ENCODE measurements at places on chromosomes 3 and 15.

DNA sequence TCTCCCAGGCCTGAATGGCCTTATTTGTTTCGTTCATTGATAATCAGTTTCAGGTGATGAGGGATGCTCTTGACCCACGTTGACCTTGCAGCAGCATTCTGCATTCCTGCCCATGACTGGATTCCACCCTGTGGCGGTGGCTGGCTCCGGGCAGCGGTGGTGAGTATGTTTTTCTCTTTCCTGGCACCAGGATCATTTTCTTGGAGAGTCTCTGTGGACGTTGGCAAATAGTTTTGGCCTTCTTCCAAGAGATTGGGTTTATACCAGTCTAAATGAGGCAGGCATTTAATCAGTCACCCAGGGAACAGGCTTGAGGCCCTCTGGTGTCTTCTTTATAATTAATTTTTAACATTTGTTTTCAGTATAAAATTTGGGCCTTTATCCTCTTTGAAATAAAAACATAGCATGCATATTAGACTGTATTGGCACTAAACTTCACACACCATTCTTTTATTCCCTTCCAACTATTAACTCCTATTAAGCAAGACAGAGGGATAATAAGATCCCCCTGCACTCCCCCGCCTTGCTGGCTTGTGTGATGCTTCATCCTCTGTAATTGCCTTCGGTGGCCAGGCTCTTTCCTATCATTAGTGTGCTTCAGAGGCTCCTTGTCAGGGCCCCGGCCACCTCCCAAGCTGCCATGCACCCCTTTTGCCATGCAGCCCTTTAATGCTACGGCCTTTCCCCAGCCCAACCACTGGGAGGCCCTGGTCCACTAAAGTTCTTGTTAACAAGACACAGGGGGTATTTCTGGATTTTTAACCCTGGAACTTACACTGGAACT, 176.2 kb upstream of the TOPAZ1 start:
- DNase-seq, result no peak

DNA sequence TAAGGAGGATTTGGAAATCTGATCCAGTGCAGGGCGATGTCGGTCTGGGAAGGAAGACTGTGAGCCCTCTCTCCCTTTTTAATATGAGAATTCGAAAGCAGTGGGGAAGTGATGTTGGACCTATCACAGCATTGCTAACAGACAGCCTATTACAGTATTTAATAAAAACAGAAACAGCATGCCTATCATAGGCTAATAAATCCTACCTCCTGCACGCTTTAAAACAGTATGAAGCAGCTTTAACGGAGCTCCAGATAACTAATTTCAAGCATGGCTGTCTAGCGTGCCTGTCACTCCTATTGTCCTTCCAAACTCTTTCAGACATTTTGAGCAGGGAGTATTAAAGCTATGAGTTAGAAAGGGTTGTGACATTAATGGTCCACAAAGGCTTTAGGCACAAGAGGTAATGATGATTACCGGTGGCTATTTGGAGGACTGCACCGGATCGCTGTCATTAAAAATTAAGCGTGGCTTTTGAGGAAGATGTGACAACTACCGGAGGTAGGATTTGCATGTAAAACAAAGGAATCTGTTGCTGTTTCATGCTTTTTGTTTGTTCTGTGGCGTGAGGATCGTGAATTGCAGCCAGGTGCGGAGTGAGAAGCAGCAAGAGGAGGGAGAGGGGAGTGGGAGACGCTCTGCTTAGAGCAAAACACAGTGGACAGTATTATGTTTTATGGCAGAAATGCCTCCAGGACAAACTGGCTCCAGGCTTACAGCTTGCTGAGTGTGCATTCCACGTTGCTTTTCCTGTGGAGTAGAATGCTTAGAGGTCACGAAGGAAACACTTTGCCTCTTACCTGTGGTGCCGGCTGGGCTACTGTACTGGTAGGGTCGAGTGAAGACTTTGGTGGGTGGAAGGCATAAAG, at the start of gene KCNMB2:
TSS of gene KCNMB2 (plus strand) at position 226 of the 869 bp plus-strand sequence.
- peak; percentile 6 for DNase-seq

DNA sequence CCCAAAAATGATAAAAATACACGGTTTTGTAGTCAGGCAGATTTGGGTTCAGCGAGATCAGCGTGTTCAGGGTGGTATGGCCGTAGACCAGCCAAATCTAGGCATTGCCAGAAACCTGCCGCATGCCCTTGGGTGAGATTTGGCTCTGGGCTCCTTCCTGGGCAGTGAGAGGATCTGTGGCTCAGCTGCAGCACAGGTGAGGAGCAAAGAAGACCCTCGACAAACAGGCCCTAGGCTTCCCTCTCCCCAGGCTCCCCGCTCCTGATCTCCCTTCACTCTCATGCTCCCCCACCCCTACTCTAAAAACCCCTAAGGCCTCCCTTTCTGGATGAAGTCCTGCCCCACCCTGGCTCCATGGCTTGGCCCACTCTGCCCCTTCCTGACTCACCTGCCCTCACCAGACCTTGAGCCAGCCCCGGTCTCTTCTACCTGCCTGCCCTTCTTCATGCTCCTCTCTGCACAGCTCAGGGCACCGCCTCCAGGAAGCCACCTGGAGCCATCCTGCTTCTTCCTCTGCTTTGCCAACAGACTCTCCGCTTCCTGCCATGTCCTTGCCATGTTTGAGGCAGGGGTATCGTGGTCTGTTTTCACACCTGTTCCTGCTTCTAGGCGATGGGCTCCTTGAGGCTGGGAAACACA, 88.1 kb downstream of the CORO2B start:
- DNase-seq, result no peak

DNA sequence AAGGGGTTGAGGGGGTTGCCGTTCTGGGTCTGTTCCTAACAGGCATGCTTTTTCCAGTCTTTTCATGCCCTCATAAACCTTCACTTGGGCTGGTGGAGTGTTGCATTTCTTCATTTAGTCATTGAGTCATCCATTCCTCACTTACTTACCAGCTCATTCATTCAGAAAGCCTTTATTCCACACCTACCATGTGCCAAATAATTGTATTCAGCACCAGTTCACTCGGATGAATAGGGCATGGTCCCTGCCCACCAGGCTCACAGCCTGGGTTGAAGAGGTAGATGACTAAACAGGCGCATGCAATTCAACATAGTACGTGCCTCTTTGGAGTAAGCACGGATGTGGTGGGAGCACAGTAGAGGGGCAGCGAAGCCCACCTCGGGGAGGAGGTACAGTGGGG, 35.1 kb upstream of the THSD4 start:
- no peak for DNase-seq

DNA sequence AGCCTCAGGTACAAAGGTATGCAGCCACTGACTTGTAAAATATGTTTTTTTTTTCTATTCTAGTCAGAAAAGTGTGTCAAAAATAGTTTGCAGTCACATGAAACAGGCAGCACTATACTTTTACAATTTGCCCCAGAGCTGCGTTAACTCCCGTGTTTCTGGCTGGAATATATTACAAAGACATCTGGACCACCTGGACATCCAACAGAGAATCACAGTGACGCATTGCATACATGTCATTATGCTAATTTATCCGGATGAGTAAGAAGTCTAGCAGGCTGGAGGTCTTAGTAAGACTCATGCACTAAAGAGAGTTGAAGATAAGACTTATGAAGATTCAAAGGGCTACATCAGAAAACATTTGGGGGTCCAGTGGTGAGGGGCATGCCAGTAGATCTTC, 39.2 kb upstream of the STRIT1 start:
- no peak for DNase-seq

DNA sequence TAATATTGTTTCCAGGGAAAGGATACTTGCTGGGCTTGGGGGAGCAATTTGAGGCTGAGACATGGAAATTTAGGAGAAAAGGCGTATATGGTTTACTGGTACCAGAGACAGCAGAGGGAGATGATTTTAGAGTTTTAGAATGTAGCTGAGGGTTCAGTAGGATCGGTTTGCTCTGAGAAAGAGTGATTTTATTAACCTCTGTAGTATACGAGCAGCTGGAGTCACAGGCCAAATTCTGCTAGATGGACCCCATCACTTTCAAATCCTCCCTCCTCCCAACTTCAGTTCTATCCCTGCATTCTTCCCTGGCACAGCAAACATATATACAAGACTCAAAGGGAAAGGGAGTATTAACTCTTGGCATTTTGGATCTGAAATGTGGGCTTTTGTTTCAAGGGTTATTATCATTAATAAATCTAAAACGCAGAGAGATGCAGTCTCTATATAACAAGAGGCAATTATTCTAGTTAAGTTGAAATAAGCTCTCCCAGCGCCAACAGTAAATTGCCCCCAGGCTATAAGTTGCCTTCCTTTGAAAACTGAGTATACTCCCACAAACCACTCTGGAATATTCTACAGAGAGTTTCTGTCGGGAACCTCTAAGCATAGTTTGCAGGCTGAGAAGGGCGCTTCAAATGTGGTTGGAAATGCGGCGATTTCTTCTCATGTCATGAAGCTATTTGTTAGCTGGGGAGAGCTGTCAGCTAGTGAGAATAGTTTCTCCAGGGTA, 5.4 kb downstream of the CRABP1 start:
- no peak for DNase-seq

DNA sequence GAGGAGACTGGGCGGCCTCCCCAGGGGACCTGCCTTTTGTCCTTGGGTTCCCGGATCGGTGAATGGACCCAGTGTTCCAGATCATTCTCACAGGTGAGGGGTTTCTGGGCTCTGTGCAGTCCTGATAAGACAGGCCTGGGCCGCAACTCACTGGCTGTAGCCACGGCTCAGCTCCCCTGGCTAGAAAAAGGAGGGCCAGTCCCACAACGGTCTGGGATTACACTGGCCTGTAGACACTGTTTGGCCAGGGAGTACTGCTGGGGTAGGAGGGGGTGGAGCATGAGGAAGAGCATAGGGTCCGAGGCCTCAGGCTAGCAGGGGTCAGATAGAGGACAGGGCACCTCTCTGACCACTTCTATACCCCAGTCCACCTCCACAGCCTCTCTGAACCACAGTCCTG, 21.0 kb upstream of the TICRR start:
- DNase-seq, result no peak

DNA sequence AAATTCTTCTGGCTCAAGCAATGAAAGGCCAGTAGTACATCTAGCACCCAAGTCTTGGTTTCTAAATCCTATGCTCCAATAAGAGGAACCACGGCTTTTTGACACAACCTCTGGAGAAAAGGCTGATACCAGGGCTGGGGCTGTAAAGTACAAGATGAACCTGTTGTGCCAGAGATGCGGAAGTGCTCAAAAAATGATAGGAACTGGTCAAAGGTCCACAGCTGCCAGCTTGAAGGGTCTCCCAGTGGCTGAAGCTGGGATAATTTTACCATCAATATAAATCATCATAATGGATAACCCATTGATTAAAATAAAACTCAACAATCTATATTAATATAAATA, 558 bp upstream of the NCEH1 start:
- DNase-seq, result peak; percentile 17

DNA sequence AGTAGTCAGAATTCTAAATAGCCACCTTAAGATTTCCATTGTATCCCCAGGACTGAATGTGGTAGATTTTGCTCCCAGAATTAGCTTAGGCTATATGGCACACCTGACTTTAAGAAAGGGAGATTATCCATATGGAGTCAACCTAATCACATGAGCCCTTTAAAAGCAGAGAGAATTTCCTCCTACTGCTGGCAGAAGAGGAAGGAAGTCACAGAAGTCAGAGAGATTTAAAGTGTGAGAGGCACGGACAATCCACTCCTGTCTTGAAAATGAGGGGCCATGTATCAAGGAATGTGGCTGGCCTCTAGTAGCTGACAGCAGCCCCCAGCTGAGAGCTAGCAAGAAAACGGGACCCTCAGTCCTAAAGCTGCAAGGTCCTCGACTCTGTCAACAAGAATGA, 26.8 kb downstream of the LRRC31 start:
- DNase-seq, result no peak

DNA sequence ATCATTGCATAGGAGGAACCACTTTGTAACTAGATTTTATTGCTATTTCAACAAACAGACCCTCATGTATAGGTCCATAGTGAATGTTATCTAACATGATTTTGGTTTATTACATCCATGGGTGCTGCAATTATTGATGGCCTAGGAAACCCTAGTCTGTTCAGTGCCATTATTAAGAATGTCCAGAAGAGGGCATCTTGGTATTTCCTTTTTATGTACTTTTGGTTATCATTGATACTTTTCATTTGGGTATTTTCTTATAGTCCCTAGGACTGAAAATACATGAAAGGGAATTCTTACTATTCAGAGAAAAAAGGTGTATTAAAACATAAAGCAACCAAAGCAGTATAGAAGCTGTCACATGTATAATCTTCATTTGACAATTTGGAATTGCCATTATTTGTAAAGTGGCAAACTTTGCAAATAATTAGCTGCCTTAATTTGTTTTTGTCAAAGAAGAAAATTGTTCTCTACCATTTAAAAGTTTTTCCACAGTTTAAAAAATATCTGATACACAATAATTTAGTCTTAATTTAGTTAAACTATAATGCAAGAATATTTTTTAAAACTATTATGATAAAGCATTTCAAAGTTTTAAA, 48.7 kb downstream of the CNOT10 start:
- peak; percentile 39 for DNase-seq

DNA sequence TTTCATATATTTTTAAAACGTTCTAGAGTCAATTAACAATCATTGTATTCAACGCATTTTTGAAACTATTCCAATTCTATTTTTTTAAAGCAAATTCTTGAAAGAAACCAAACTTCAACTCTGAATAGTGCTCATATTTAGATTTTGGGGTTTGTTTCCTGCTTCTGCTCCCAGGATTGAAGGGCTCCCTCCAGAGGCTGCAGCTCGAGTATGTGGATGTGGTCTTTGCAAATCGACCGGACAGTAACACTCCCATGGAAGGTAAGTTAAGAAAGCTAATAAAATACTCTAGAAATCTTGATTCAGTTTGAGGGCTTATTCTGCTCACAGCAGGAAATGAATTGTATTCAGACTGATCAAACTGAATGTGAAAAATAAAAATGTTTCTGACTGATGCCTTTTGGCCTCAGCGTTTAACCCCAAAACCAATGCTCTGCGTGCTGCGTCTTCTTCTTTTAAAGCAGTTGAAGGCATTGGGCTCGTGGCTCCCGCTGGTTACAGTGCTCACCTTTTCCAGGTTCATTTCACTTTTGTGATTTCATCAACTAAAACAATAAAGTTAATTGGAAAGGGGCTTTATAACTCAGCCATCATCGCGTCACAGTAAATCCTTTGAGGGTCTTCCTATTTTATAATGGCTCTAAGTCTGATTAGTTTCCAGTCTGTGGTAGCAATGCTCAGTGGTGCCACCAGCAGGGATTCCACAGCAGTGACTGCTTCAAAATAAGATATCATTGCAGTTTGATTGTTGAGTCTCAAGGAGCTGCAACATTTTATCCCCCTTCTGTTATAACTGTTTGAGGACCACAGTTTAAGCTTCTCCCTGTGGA, 80.1 kb downstream of the SSR3 start:
- peak; percentile 51 for DNase-seq

GRCh38 chr3:156620260-156620659, 54.1 kb upstream of the TIPARP start:
- DNase-seq, result no peak

- no peak for DNase-seq
Observed at GRCh38 chr3:141305436-141305835, 62.9 kb upstream of the ZBTB38 start.

Measured in HEK293T (cell line).